ENCODE measurements at places on chromosomes 7 and 10.

- DNase-seq, result no peak
Observed at GRCh38 chr10:10489076-10489475, 528.6 kb upstream of the CELF2 start.

- DNase-seq, result no peak
Observed at GRCh38 chr10:84291384-84291783, 37.0 kb upstream of the CCSER2 start.

DNA sequence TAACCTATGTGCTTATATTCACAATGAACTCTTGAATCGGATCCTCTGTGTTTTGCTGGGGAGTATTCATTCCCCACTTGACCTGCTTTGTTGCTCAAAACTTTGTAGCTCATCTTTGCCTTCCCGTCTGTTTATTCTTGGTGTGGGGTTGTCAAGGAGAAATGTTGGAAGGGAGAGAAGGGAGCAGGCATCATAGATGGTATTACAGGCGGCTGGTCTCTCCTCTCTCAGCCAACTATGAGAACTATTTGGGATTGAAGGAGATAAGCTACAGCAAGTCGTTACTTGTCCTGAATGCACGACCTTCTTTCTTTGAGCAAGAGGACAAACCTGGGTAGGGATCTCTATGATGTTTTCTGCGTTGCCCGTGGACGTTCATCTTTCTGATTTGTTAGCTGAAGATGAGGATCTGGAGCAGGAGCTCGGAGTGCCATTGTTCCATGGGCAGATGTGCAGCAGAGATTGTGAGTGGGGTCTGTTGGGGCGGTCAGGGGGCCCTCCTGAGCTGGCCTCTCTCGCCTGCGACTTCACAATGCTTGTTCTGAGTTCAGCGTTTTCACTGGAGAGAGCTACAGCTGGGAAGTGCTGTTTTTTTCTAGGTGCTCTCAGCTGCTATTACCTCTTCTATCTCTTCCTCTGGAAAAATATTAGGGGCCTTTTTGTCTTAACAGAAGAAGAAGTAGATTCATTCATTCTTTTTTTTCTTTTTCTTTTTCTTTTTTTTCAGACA lies 126.9 kb upstream of the KLF6 start:
- DNase-seq, result no peak

DNA sequence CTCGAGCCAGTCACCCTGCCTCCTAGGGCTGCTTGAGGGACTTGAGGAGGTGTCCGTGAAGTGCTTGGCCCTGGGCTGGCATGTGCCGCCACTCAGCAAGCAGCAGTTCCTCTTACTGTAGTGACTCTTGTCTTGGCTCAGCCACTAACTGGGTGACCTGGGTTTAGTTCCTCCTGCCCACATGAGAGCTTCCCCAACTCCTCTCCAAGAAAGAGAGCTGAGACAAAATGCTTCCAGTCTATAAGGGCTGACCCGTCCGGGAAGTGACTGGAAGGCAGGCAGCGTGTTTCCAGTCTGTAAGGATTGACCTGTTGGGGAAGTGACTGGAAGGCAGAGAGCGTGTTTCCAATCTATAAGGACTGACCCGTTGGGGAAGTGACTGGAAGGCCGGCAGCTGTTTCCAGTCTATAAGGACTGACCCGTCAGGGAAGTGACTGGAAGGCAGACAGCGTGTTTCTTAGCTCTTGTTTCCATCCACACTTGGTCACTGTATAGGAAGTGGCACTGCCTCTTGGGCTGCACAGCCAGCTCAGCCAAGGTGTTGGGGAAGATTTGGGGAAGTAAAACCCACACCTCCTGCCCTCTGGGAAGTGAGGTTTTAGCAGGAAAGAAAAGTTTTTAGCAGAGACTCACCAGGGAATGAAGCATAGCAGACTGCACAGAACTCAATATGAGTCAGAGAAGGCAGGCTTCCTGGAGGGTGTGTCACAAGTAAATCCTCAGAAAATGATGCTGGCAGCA lies 53.3 kb upstream of the PPIF start:
- no peak for DNase-seq

DNA sequence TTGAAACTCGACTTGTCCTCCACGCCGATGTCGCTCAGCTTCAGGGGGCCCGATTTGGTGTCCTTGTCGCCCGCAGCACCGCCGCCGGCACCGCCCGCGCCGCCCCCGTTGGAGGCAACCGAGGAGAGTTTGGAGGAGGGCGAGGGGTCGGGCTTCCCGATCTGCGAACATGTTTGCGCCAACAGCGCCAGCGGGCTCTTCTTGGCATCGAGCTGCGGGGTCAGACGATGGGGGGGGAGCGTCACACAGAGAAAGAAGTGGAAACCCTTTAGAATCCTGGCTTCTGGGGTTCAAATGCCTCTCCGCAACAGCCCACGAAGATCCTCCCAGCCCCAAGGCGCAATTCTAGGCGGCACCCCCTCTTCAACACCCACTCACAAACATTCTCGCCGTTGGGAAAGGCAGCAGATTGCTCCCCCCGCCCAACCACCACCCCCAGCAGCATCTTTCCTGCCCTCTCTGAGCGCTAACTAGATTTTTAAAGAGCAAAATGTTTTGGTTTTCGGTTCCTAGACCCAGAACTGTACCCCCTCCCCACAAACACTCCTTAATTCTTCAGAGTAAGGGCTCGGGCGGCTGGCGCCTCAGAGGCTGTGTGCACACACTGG lies 1.3 kb downstream of the ZNF503 start:
- peak; percentile 31 for DNase-seq

GRCh38 chr7:48307041-48307714 lies 135.9 kb downstream of the ABCA13 start:
- DNase-seq, result no peak

DNA sequence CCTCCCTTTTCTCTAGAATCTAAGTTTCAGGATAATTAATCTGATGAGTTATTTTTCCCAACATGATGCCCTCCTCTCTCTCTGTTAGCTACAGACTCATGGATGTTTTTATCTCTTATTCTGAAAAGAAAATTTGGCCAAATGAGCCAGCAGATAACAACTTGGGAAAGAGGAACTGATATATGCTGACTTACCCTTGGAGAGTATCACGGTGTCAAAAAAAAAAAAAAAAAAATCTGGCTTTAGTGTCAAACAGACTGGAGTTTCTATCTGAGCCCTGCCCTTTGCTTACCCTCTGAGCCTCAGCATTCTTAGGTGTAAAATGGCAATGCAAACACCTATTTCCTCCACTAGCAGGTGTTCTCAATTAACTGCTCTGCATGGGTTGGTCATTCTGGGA lies 190.4 kb downstream of the AHR start:
- DNase-seq, result no peak

- DNase-seq, result no peak
Observed at GRCh38 chr10:128003521-128003920, 96.6 kb downstream of the PTPRE start.

GRCh38 chr10:76784076-76784475 lies 853.5 kb downstream of the KCNMA1 start:
- no peak for DNase-seq

DNA sequence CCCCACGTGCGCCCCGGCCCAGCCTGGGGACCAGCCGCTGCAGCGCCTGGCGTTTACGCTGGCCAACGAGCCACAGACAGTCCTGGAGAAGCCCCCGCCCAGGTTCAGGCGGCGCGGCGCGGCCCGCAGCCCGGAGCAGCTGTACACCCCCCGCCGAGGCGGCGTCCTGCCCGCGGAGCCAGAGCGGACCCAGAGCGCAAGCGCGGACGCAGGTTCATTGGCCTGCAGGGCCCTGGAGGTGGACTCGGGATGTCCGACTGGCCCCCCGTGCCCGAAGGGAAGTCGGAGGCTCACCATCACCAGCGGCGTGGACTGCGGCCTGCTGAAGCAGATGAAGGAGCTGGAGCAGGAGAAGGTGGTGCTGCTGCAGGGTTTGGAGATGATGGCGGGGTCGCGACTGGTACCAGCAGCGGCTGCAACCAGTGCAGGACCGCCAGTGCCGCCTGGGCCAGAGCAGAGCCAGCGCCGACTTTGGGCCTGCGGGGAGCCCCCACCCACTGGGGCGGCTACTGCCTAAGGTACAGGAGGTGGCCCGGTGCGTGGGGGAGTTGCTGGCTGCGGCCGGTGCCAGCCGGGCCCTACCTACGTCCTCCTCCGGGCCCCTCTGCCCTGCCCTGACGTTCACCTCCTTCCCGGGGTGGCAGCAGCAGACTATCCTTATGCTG lies 72.0 kb upstream of the KCTD7 start:
- no peak for DNase-seq

- DNase-seq, result no peak
Observed at GRCh38 chr7:24860611-24861010, 103.3 kb upstream of the GSDME start.

- DNase-seq, result no peak
Observed at GRCh38 chr7:35753761-35754603, 46.9 kb upstream of the SEPTIN7 start.

GRCh38 chr10:63169624-63170023 lies 36.5 kb downstream of the NRBF2 start:
- DNase-seq, result no peak

DNA sequence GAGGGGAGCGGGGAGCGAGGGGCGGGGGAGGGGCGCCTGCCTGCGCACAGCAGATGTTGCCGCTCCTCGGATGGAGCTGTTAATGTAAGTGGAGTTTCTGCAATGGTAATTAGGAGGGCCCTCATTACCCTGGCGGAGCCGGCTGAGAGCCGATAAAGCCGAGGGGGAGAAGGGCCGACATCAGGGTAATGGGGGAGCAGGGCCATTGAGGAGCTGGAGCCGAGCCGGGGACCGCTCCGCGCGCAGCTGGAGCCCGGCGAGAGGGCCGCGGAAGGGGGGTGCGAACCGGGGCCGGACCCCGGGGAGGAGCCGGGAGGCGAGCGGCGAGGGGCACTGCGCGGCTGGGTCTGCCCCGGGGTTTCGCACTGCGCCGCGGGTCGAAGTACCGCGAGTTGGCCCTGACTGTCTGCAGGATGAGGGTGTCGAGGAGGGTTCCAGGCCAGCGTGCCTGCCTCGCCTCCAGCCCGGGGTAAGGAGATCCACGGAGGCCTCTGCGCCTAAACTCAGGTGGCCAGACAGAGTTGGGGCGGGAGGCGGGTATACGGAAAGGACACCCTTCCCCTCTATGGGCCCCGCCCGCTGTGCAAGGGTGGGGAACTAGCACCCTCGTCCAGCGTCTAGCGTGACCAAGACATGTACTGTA lies 55.0 kb upstream of the LBX1 start:
- no peak for DNase-seq

DNA sequence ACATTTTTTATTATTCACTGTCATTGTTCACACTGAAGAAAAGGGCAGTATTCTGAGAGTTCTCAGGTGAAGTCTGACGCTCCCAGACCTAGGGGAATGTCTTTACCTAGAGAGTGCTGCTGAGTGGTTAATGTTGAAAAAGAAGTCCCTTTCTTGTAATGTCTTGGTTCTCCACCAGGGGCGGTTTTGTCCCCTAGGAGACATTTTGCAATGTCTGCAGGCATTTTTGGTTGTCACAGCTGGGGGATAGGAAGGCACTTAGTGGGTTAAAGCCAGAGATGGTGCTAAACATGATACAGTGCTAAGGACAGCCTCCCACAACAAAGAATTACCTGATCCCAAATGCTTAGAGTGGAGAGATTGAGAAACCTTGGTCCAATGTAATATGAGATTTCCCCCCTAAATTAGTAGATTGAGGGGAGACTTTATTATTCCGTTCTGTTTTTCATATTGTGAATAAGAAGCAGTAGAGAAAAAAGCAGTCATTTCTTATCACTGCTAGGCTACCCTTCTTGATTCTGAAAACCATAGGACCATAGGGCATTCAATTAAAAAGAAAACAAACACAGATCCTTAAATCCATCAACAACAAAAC lies 13.1 kb downstream of the UMAD1 start:
- no peak for DNase-seq

DNA sequence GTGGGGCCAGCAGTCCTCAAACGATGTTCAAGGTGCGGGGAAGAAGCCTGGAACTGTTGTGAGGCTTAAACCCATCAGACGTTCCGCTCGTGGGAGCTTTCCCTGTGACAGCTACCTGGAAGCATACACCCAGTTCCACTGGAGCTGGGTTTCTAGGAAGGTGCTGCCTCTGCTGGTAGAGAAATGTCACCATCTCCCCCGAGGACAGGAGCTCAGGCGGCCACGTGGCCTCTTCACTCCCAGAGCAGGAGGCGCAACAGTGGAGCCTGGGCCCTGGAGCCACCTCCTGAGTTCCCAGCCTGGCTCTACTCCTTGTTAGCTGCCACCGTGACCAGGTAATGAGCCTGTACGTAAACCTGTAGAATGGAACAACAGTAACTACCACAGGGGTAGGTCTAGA lies 156.1 kb downstream of the ADARB2 start:
- no peak for DNase-seq

- DNase-seq, result no peak
Observed at GRCh38 chr10:93064874-93065660, 4.5 kb downstream of the CYP26C1 start.

GRCh38 chr7:143447466-143447865 lies 4.2 kb downstream of the TAS2R60 start:
- DNase-seq, result no peak

- DNase-seq, result no peak
Observed at GRCh38 chr10:79100771-79101170, 32.0 kb downstream of the ZMIZ1 start.

DNA sequence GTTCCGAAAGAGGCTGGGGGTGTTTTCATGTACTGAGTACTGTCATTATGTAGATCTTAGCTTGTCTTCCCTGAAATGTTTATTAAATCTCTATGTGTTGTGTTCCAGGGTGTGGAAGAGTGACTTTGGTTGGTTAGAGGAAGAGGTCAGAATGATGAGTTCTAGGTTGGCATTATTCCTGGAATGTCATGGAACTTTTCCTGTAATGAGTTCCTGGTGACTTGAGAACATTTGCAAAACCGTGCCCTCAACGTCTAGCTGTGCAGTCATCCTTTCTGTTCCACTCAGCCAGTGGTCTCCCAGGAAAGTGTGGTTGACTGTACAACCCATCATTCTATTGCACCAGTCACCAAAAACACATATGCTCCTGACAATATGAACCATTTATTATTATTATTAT lies 129.6 kb downstream of the BICC1 start:
- no peak for DNase-seq

DNA sequence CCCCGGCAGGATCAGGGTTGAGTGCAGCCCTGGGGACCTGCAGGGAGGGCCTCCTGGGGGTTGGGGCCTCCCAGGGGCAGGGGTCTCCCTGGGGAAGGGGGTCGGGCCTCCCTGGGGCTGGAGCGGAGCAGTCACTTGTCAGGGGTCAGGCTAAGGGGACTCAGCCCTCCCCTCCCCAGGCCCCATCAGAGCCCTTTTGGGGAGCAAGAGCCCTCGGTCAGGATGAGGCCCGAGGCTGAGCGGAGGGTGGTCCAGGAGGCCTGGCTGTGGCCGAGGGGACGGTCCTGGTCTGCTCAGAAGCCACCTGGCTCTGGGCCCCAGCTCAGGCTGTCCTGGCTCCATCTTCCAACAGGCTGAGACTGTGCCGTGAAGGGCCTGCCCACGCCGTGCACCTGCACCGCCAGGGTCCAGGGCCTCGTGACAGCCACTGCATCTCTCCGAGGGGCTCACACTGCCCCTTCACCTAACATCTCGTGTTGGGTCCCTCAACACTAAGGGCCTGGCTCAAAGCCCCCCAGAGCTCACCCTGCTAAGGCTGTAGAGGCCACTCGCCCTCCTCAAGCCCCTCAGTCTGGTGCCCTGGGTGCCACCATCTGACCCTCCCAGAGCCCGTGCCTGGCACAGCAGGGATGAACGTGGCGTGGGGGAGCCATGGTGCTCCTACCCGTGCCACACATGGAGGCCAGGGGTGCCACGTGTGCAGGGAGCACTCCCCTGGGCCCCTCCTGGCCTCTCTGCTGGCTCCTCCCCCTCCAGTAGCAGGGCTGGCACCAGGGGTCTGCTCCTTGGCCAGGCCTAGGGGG lies 12.9 kb downstream of the BHLHA15 start:
- no peak for DNase-seq

- no peak for DNase-seq
Observed at GRCh38 chr7:142196066-142196840, 61.6 kb downstream of the PRSS58 start.
